Activated T-cell treated with anti-CD3 and anti-CD28 coated beads, Interleukin-2, amount 50 U/mL, for 48 hours (primary cell): ENCODE measurements at places on chromosomes 5 and 9.

DNA sequence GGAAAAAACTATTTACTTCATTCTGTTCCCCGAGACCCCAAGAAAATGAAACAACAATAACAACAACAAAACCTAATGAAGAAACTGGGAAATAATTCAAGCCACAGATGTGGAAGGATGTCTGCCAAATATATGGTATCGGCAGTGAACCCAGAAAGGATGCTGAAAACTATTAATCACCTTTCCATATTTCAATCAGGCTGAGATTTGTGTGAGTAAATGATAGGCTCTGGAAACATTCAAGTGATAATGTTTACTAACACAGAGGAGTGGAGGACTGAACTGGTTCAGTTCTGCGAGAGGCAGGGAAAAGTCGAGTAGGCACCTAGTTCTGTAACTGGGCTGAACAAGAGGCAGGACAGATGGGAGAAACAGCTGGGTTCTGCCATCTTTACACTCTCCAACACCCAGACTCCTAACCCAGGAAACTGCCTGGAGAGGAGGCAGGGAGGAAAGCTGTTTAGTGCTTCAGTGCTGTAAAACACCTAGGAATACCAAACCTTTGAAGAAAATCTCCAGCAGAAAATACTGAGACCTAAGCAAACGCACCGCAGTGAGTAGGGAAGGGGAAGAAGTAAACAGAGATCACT, 96.8 kb upstream of the GNA14 start:
- DNase-seq: no peak

- DNase-seq: no peak
These were observed 3.1 kb upstream of the STOM start for GRCh38 chr9:121373011-121373729.

DNA sequence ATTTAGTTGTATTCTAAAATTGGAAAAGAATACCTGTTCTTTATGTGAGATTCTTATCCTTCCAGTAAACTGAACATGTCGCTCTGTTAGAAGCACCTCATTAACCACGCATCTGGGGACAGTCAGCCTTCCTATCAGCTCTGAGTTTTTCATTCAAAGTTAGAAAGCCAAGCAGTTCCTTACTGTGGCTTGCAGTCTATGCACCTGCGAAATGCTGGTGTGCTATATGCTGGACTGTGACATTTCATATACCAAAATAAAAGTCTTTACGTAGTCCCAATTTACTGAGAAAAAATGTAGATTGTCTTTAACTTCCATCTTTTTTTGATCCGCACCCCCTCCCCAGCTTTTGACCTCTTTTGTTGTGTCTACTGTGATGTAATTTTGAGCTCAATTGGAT, 4.3 kb downstream of the ANP32B start:
- no peak for DNase-seq

- DNase-seq: no peak
These were observed 415.7 kb downstream of the RAB3C start for GRCh38 chr5:58998544-58998943.

DNA sequence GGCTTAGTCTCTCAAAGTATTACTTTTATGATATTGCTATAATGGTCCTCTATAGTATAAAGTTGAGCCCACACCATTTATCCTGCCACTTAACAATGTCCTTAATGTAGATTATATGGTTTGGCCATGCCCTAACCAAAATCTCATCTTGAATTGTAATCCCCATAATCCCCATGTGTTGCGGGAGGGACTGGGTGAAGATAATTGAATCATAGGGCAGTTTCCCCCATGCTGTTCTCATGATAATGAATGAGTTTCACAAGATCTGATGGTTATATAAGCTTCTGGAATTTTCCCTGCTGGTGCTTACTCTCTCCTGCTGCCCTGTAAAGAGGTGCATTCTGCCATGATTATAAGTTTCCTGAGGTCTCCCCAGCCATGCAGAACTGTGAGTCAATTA, 498.8 kb downstream of the RAB3C start:
- DNase-seq: no peak

GRCh38 chr5:132066871-132067270, 6.4 kb downstream of the IL3 start:
- no peak for DNase-seq

GRCh38 chr9:105118636-105119035, 125.8 kb upstream of the SLC44A1 start:
- no peak for DNase-seq
